Activated naive CD4-positive, alpha-beta T cell (primary cell): ENCODE measurements at places on chromosomes 1 and 21.

DNA sequence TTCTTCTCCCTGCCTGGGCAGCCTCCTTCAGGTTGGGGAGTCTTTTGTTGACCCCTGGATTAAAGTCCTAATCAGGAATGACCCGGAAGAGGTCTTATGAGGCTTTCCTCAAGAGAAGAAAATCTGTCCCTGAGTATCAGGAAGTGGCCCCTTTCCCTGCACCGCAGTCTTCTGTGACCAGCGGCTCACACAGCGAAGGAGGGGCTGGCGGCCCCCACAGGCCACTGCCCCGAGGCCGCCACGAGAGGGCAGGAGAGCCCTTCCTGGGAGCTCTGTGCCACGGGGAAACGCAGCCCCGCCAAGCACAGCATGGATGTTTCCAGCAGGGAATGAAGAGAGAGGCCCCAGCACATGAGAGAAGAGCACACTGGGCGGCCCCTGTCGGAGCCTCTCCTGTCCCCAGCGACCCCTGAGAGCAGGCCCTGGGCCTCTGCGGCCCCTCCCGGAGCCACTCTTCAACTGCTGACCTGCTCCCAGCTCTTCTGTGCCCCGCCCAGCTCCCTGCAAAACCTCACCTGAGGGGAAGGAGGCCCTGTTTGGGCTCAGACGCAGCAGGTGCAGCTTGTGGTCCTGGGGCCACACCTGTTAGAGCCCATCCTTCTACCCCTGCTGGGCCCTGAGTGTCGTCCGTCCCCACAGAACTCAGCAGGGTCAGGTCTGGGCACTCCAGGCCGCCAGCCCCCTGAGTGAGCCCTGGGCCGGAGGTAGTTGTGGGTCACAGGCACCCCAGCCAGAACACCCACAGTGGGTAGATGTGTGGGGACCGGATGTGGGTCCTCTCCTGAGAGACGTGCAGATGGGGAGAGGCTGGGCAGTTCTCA is 4.9 kb upstream of the POFUT2 start:
- DNase-seq, result peak; percentile 70

- DNase-seq, result no peak
Observed at GRCh38 chr21:36725793-36726386, 27.0 kb downstream of the SIM2 start.

- DNase-seq, result no peak
Observed at GRCh38 chr1:183931646-183932271, 105.8 kb downstream of the COLGALT2 start.

DNA sequence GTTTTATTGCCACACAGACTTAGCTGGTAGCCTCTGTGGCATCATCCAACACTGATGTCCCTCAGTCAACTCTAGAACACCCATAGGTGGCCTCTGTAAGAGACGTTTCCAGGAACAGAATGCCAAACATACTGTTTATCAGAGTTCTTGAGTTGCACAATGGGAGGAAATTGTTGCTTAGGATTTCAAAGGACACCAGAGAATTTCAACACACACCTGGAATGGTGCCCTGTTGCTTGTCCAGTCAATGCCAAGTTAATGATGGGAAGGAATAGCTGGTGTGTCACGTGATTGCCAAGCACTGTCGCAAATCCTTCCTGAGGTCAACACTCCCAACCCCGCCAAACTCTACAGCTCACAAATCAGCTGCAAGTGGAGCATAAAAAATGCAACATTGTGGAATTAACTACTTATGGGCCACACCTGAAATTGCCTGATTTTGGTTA is 28.6 kb upstream of the DUSP23 start:
- no peak for DNase-seq

DNA sequence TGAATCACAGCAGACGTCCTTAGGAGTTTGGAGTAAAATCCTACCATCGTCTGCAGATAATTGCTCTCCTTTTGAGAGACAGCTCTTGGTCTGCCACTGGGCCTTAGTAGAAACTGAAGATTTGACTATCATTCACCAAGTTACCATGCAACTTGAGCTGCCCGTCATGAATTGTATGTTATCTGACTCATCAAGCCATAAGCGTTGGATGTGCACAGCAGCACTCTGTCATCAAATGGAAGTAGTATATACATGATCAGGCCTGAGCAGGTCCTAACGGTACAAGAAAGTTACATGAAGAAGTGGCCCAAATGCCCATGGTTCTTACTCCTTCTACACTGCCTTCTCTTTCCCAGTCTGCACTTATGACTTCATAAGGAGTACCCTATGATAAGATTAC is 317.8 kb downstream of the GPATCH2 start:
- no peak for DNase-seq
